Tibial nerve (tissue), 4 donors: ENCODE measurements at places on chromosomes 4 and X. TPM values are rescaled to one million over a fixed set of nuclear protein-coding genes. Genes with fewer than 3 reads are reported as not detected.
A peak's percentile ranks its signal among the peaks of the same experiment; 100 is the strongest.

GRCh38 chr4:177391287-177391686 lies 51.0 kb downstream of the AGA start:
- no peaks in the 10 kb centered on the region for H3K36me3 ChIP-seq
- no peak overlapping the region for H3K4me3 ChIP-seq
- H3K27ac ChIP-seq: no peak overlapping the region
- DNase-seq: no peak
- no peaks in the 10 kb centered on the region for H3K4me1 ChIP-seq

- no peaks in the 10 kb centered on the region for H3K36me3 ChIP-seq
- H3K4me3 ChIP-seq: no peak overlapping the region
- no peak overlapping the region for H3K27ac ChIP-seq
- H3K27me3 ChIP-seq: no peaks in the 10 kb centered on the region
- DNase-seq: no peak
Observed at GRCh38 chrX:41352329-41352838, 18.4 kb downstream of the DDX3X start.

DNA sequence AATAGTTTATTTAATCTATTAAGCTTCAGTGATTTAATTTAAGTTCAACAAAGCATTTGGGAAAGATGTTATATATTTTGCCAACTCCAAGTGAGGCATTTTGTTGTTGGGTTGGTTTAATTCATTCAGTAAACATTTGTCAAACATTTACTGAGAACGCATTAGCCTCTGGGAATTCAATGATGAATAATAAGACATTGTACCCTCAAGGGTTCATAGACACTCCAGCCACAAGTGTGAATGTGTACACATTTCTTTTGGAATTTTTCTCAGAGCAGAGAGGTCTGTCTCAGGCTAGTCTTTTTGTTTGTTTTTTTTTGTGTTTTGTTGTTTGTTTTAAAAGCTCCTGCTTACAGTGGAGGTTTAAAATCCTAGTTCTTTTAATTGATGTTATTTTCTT lies 203.9 kb downstream of the SOWAHB start:
- no peaks in the 10 kb centered on the region for H3K4me1 ChIP-seq
- no peak overlapping the region for H3K4me3 ChIP-seq
- H3K27me3 ChIP-seq: no peaks in the 10 kb centered on the region
- H3K36me3 ChIP-seq: no peaks in the 10 kb centered on the region
- H3K27ac ChIP-seq: no peak overlapping the region

GRCh38 chr4:186203406-186203805 lies 12.0 kb downstream of the CYP4V2 start:
- no peak for DNase-seq
- H3K4me1 ChIP-seq: peaks cover 28% of the 10 kb centered on the region
- H3K27me3 ChIP-seq: no peaks in the 10 kb centered on the region
- no peaks in the 10 kb centered on the region for H3K36me3 ChIP-seq
- H3K27ac ChIP-seq: peak overlapping the region; percentile 68

DNA sequence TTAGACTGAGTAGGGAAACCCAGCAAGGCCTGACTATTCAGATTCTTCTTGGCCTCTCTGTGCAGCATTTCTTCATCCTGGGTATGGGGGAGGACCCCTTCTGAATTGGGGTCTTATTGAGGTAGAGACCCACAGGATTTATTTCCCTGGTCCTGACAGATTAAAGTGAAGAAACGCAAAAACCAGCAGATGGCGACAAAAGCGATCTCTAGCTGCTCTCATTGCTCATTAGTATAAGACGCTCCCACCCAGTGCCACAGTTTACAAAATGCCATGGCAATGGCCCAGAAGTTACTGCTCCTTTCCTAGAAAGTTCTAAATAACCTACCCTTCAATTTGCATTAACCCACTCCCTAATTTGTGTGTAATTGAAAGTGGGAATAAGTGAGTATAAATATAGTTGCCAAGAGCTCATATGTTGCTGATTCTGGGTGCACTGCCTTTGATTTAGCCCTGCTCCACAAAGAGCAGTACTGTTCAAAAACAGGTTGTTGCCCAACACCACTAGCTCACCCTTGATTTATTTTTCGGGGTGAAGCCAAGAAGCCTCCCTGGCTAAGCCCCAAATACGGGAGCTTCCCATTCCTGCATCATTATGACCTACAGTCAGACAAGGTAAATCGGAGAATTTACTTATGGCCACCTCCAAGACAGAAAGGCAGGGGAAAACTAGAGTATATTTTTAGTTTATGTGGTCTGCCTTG lies 3.7 kb upstream of the BEX4 start:
- no peaks in the 10 kb centered on the region for H3K36me3 ChIP-seq
- no peak for DNase-seq
- no peak overlapping the region for H3K27ac ChIP-seq
- peaks cover 16% of the 10 kb centered on the region for H3K27me3 ChIP-seq
- H3K4me1 ChIP-seq: no peaks in the 10 kb centered on the region
- no peak overlapping the region for H3K4me3 ChIP-seq

DNA sequence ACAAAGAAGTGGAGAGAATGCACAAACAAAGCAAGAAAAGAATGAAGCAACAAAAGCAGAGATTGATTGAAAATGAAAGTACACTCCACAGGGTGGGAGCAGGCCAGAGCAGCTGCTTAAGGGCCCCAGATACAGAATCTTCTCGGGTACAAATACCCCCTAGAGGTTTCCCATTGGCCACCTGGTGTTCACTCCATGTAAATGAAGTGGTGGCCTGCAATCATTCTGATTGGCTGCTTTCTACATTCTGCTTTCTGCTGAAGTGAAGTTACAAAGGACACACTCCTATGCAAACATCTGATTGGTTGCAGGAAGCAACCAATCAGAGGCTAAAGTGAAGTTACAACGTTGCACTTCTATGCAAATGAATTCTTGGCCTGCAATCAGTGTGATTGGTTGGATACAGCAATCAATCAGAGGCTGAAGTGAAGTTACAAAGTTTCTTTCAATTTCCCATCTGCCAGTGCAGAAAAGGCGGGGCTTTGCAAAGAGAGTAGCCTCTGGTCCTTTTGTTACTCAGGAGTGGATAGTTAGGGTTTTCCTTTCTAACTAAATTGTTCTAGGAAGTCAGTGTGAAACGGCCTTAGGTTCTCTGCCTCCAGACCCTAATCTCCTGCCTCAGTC lies 19.0 kb upstream of the GPC4 start:
- H3K27me3 ChIP-seq: no peaks in the 10 kb centered on the region
- H3K27ac ChIP-seq: no peak overlapping the region
- DNase-seq: no peak
- no peaks in the 10 kb centered on the region for H3K4me1 ChIP-seq
- H3K4me3 ChIP-seq: no peak overlapping the region
- H3K36me3 ChIP-seq: no peaks in the 10 kb centered on the region

DNA sequence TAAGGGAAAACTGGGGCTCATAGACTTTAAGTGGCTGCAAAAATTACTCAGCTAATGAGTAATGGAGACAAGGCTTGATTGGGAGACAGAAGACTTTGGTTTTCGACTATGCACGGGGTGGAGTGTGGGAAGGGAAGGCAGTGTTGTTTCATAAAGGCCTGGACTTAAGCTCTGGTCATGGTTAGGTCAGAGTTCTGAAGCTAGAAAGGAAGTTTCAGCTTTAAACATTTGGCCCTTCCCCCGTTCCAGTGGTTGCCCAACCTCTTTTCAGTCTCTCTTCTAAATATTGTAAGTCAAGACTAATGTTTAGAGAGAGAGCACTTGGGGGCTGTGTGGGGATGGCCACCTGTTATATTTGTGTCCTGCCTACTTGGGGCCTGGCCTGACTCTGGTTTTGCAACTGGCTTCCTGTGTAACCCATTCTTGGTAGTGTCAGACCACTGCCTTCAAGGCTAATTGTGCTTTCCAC lies 21.0 kb downstream of the MSN start:
- no peaks in the 10 kb centered on the region for H3K27me3 ChIP-seq
- no peak overlapping the region for H3K4me3 ChIP-seq
- H3K27ac ChIP-seq: no peak overlapping the region
- no peaks in the 10 kb centered on the region for H3K36me3 ChIP-seq
- H3K4me1 ChIP-seq: peaks cover 81% of the 10 kb centered on the region

GRCh38 chr4:53147711-53148110 lies 218.2 kb downstream of the SCFD2 start:
- no peak overlapping the region for H3K4me3 ChIP-seq
- H3K27ac ChIP-seq: peak overlapping the region; percentile 52
- no peaks in the 10 kb centered on the region for H3K4me1 ChIP-seq
- no peak for DNase-seq
- no peaks in the 10 kb centered on the region for H3K36me3 ChIP-seq

DNA sequence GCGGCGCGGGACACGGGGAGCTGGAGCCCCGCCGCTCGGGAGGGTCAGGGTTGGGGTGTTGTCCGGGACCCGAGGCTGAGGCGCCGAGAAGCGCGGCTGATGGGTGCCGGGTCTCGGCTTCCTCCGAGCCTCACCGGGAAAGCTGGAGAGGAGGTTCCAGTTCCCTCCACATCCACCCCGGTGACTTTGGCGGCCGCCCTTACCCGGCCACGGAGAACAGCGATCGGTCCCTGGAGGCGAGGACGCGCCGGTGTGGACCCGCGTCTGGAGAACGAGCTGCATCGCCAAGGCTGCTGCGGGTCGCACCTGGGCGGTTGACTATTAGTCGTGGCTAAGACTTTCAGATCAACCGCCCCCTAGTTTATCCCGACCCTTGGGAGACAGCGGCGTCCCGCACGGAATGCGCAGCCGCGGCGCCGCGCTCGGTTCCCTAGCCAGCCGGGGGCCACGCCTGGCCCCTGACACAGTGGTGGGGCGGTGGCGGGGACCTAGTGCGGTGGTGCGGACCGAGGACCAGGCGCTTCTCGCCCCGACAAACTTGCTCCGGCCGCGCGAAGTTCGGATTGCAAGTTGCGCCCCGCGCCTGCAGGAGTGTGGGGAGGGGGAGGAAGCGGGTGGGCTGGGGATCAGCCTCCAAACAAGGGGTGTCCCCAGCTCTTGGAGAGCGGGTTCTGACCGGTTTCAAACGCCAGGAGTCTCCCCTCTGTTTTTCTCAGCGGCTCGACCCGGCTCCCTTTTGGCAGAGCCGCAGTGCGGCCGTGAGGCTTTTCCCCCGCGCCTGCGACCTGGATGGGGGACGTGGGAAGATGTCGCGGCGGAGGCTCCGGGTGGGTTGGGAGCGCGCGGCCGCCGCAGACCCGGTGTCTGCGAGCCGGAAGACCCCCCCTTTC lies 568 bp downstream of the FHDC1 start:
- no peak for DNase-seq
- H3K4me1 ChIP-seq: peaks cover 8% of the 10 kb centered on the region
- H3K4me3 ChIP-seq: peak overlapping the region; percentile 72
- peak overlapping the region; percentile 81 for H3K27ac ChIP-seq
- no peaks in the 10 kb centered on the region for H3K36me3 ChIP-seq
- H3K27me3 ChIP-seq: peaks cover 7% of the 10 kb centered on the region

DNA sequence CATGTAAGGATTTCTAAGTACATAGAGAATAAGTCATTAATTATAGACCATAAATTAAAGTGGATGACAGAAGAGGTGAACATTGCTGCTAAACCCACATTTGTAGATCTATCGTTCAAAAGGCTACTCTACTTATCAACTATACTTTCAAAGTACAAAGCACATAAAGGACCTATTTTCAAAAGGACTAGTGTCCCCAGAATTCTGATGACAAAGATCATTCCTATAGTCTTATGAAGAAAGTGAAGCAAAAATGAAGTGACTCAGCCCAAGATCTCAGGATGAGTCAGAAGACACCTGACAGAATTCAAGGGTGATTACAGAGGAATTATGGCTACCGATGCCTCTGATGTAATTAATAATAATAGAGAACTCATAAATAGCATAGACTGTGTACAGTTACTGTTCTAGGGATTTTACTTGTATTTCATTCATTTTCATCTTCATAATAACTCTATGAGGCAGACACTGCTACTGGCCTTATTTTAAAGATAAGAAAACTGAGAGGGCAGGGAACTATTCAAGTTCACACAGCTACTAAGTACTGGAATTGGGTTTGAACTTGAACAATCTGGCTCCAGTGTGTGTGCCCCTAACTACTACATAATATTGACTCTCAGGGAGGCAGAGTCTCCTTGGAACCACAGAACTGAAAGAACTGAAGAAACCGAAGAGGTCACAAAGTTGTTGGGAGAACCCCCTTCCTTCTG lies 17.1 kb downstream of the USP46 start:
- DNase-seq: no peak
- no peak overlapping the region for H3K4me3 ChIP-seq
- H3K27ac ChIP-seq: no peak overlapping the region
- H3K4me1 ChIP-seq: no peaks in the 10 kb centered on the region

DNA sequence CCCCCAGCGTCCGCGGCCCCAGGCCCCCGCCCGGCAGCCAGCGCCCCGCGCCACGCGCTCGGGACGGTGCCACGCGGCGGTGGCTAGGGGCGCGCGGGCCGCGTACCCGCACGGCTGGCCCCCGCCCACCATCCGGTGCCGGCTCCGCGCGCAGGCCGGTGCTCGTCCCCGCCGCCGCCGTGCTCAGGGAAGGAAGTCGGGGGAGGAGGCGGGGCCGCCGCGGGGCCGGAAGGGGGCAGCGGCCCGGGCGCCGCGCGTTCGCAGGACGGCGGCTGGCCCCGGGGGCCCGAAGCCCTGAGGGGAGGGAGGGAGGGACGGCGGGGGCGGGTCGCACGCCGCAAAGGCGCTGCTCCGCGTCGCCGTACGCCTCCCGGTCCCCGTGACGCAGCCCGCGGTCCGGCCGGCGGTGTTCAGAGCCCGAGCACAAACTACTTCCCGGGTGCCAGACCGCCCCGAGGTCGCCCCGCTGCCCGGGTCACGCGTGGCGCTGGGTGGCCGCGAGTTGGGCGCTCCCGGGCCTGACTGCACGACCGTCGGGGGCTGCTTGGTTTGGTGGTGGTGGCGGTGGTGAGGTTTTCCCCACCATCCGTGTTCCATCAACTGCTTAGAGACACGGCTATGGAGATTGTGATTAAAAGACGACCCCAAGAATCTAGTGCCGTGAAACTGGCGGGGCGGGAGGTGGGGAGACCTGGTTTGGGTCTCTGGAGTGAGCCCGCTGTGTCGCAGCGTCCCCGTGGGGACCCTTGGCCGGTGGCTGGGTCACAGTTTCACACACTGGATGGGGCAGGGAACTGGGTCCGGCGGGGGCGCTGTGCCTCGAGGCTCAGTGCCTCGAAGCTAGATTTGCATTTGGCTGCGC lies at the start of gene DCTD:
DCTD (minus strand) TSS at position 205 of the 862 bp plus-strand sequence. CDS start 1,818 bp downstream, outside the sequence.
- H3K27ac ChIP-seq: peak within 1 kb of the TSS; percentile 82
- no peaks in the 10 kb centered on the region for H3K4me1 ChIP-seq
- H3K27me3 ChIP-seq: no peaks in the 10 kb centered on the region
- peak within 1 kb of the TSS; percentile 75 for H3K4me3 ChIP-seq

Gene VCX3A
- not detected for total RNA-seq

Gene NPY2R
- total RNA-seq: 1.8 TPM

Gene ATP1B4
- total RNA-seq: not detected
